ENCODE measurements at places on chromosomes 1 and 21. TPM values are rescaled to one million over a fixed set of nuclear protein-coding genes. Genes with fewer than 3 reads are reported as not detected.

- peak; percentile 73 for DNase-seq
Measured at GRCh38 chr1:48681476-48682305, 95.0 kb downstream of the BEND5 start.

DNA sequence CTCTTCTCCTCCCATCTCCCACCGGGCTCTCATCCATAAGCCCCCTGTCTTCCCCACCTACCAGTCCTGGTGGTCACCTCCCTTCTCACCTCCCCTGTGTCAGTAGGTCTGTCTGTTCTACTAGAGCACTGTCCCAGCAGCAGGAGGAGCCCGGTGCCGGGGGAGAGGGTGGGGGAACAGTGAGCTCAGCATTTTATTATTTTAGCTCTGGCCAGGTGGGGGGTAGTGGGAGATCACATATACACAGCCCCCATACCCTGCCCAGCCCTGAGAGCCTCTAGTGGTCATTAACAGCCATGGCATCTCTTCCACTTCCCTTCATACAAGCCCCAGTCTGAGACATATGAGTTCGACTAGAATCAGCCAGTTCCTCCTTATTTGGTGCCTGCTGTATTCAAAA, at the start of gene TMOD4:
Gene TMOD4 (minus strand): TSS at position 119 of the 400 bp plus-strand sequence. CDS start 1,106 bp downstream, outside the sequence.
- DNase-seq, result peak; percentile 37

DDAH1 gene
- total RNA-seq, result 50.0 TPM

DNA sequence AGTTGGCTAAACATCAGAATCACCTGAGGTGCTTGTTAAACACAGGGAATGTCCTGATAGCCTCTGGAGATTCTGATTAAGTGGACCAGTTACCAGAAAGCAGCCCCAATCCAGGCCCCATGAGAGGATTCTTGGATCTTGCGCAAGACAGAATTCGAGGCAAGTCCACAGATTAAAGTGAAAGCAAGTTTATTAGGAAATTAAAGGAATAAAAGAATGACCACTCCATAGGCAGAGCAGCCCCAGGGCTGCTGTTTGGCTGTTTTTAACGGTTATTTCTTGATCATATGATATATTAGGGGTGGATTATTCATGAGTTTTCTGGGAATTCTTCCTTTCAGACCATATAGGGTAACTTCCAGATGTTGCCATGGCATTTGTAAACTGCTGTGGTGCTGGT, 176.2 kb downstream of the ROR1 start:
- DNase-seq, result no peak

MEGF6 gene
- 11.6 TPM for total RNA-seq

- DNase-seq, result no peak
Measured at GRCh38 chr1:88730995-88731394, 46.9 kb downstream of the PKN2 start.

- DNase-seq, result peak; percentile 72
Measured at GRCh38 chr1:183956559-183957188, 80.9 kb downstream of the COLGALT2 start.

- DNase-seq, result no peak
Measured at GRCh38 chr21:19048098-19048672, 644.6 kb upstream of the TMPRSS15 start.

GRCh38 chr1:164673584-164674214, 114.7 kb downstream of the PBX1 start:
- DNase-seq, result no peak

ATP1A4 gene
- 0.26 TPM for total RNA-seq

DNA sequence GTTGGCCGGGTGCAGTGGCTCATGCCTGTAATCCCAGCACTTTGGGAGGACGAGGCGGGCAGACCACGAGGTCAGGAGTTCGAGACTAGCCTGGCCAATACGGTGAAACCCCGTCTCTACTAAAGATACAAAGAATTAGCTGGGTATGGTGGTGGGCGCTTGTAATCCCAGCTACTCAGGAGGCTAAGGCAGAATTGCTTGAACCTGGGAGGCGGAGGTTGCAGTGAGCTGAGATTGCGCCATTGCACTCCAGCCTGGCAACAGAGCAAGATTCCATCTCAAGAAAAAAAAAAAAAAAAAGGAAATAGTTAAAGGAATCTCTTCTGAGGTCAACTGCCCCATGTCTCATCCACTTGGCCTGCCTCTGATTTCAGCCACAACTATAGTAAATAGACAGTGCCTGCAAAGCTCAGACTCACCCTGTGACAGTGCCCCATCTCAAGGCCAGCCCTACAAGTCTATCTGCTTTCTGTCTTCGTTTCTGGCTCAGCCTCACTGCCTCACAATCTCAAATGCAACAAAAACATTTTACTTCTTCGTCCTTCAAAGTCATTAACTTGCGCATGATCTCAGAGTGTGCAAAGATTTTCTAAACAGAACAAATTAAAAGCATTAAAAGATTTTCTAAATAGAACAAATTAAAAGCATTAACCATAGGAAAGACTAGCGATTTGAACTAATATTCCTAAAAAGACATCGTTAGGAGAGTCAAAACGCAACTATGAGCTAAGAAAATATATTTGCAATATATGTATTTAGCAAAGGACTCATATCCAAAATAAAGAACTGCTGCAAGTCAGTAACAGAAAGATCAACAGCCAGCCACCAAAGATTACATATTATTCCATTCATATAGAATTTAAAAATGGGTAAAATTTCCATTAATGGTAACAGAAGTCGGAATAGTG, 65.0 kb upstream of the PRDX6 start:
- peak; percentile 85 for DNase-seq

DNA sequence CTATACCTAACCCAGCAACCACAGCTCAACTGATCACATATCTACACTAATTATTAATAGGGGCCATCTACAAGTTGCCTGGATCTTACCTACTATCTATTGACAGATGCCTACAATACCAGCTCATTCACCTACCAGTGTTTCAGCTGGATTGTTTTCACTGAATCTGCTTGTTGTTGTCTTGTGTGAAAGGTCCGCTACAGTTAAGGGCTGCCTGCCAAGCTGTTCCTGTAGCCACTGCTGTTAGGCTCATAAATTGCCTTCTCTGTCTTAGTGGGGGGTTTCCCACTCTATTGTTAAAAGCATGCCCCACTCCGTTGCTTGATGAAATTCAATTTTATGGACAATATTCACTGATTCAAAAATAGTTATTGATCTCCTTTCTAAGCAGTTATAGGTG, 199.7 kb upstream of the TMPRSS15 start:
- DNase-seq, result no peak

CFHR3 gene
- 0.26 TPM for total RNA-seq

GRCh38 chr1:92076363-92076762, 1.2 kb upstream of the SETSIP start:
- DNase-seq, result no peak

GRCh38 chr1:6634371-6635052, 9.8 kb downstream of the THAP3 start:
- peak; percentile 42 for DNase-seq

MTOR gene
- 36.2 TPM for total RNA-seq

LAD1 gene
- not detected for total RNA-seq

- DNase-seq, result peak; percentile 90
Measured at GRCh38 chr21:34808569-34809204, 139.9 kb downstream of the CLIC6 start.

SPRR2F gene
- total RNA-seq, result not detected

DNA sequence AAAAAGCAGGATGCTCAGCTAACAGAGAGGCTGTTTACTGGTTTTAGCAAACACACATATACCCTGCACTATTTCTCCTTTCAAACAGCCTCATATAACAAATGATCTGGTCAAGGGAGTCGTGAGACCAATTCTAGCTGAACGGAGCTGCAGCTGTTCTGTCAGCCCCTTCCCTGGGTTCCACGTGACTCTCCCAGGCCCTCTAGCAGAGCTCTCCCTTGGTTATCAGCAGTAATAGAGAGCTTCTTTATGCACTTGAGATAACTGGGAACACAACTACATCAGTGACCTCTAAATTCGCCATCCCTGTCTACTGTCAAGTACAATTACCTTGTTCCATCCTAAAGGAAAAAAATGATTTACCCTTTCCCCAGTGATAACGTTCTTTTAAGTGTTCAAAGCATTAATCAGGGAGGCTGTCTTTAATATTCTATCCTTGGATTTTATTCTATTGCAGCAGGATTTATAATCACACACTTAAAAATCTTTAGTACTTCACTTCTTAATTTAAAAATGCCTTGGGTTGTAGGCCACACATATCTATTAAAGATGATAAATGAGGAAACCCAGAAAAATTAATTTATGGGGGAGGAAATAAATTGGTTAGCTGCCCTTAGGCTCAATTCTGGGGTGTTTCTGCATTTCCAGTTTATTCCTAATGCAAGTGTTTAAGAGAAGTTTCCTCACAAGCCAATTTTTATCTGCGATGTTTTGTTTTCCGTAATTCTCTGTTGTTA, 28.2 kb downstream of the PTGER3 start:
- no peak for DNase-seq

GRCh38 chr1:1748686-1749321, 24.6 kb upstream of the CDK11A start:
- DNase-seq, result no peak

DNA sequence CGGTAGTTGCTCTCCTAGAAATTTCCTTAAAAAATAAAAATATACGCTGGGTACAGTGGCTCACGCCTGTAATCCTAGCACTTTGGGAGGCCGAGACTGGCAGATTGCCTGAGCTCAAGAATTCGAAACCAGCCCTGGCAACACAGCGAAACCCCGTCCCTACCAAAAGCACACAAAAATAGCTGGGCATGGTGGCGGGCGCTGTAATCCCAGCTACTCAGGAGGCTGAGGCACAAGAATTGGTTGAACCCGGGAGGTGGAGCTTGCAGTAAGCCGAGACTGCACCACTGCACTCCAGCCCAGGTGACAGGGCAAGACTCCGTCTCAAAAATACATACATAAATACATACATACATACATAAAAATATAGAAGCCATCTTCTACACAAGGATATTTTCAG, 262.8 kb downstream of the AKT3 start:
- no peak for DNase-seq

DNA sequence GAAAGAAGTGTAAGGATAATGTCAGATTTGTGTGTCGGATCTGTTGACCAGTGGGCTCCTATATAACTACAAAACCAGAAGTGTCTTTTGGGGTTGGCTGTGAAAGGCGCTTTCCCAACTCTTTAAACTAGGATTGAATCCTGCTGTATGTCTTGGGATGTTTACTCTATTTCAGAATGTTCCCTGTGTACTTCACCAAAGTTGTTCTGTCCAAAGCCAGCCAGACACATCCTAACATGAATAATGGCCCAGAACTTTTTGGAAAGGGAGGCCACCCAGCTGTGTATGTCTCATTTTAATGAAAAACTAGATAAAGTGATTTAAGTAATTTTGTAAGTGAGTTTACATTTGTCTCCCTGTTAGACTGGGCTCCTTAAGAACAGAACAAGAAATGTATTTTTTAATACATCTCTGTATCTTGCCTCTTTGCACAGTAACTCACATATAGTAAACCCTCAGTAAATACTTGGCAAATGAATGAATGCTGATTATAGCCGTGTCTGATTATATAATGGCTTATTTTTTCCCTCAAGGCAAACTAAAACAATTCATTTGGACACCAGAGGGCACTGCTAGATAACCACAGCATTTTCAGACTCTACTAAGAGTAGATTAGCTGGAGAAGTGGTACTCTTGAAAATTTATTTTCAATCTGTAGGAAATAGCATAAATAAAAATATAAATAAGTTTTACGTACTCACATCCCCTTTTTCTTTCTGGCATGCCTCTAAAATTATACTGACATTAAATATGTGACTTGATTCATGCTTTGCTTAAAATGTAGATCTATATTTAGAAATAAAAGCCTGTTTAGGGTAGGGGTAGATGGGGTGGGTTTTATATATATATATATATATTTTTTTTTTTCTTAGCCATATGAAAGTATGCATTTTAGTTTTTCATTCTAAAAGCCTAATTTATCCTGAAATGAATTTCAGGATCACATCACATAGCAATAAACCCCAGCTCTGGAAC, 23.8 kb downstream of the TSEN15 start:
- peak; percentile 51 for DNase-seq

PLEKHN1 gene
- under 0.01 TPM for total RNA-seq

RNU1-2 gene
- total RNA-seq, result 3,997 TPM

DNA sequence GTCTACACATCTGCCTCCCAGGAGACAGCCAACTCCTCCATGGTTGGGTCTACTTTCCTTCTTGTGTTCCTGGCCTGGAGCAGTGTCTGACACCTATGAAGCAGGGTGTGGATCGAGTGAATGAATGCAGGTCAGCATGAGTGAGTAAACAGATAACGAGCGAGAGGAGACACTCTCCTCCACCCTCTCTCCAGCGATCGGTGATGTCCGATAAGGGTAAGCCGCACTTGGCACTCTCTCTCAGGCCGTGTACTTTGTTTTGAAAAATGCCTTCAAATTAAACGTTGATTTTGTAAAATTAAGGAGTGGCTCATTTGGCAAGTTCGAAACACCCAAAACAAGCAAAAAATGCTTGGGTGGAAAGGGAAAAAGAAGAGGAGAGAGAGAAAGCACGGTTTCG, 43.8 kb upstream of the DMRTB1 start:
- no peak for DNase-seq

DNA sequence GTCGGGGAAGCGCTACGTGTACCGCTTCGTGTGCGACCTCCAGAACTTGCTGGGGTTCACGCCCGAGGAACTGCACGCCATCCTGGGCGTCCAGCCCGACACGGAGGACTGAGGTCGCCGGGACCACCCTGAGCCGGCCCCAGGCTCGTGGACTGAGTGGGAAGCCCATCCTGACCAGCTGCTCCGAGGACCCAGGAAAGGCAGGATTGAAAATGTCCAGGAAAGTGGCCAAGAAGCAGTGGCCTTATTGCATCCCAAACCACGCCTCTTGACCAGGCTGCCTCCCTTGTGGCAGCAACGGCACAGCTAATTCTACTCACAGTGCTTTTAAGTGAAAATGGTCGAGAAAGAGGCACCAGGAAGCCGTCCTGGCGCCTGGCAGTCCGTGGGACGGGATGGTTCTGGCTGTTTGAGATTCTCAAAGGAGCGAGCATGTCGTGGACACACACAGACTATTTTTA, 17.1 kb downstream of the ETS2 start:
- DNase-seq, result peak; percentile 51

RXFP4 gene
- not detected for total RNA-seq

GRCh38 chr1:110903853-110904500, 31.0 kb downstream of the CD53 start:
- no peak for DNase-seq

CYP4Z1 gene
- total RNA-seq, result not detected

NUAK2 gene
- total RNA-seq, result 1.0 TPM

- no peak for DNase-seq
Measured at GRCh38 chr1:3145532-3146325, 76.7 kb downstream of the PRDM16 start.

Measured in fibroblast of lung (primary cell).